ENCODE measurements at places on chromosomes 5 and 9. TPM values are rescaled to one million over a fixed set of nuclear protein-coding genes. Genes with fewer than 3 reads are reported as not detected.

- H3K27ac ChIP-seq, result no peak overlapping the region
- no peak for DNase-seq
- H3K4me1 ChIP-seq, result no peaks in the 10 kb centered on the region
- no peaks in the 10 kb centered on the region for H3K27me3 ChIP-seq
- no peak overlapping the region for H3K4me3 ChIP-seq
- H3K36me3 ChIP-seq, result peaks cover 4% of the 10 kb centered on the region
Observed at GRCh38 chr9:137519553-137519952, 30.6 kb downstream of the PNPLA7 start.

GRCh38 chr9:124950050-124950718 is 9.3 kb upstream of the GOLGA1 start:
- no peaks in the 10 kb centered on the region for H3K27me3 ChIP-seq
- H3K4me1 ChIP-seq, result no peaks in the 10 kb centered on the region
- no peak overlapping the region for H3K4me3 ChIP-seq
- no peak for DNase-seq

DNA sequence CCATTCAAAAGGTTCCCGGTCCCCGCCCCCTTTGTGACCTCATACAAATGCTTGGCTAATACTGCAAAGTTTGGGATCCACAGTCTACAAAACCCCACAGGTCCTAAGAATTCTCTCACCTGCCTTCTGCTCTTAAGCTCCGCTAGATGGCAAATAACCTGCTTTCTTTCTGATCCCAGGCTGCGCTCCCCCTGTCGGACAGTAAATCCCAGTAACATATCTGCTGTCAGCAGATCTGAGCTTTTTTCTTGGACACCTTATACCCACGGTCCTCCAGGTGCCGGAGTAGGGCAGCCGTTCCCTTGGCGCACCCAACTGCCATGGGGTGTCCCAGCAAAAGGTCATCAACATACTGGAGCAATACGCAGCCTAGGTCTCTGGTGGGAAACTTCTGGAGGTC is 39.0 kb upstream of the PPP1R26 start:
- peaks cover 29% of the 10 kb centered on the region for H3K27me3 ChIP-seq
- no peak for DNase-seq
- no peak overlapping the region for H3K4me3 ChIP-seq
- H3K36me3 ChIP-seq, result peaks cover 4% of the 10 kb centered on the region

DNA sequence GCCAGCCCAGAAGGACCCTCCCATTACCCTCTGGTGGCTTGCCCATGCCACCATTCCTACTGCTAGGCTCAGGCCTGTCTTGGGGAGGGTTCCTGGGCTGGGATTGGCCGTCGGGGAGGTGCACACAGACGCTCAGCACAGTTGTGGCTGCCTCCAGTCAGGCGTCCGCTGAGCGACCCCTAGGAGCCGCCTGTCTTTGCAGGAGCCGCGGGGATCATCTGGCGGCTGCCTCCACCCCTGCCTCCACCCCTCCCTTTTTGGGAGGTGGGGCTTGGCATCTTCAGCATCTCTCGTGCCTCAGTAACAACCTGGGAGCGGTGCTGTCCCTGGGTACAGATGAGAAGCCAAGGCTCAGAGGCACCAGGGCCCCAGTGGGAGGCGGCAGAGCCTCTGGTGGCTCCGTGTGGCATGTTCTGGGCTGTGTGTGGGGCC is 39.6 kb downstream of the RXRA start:
- peak overlapping the region; percentile 89 for H3K27ac ChIP-seq
- no peaks in the 10 kb centered on the region for H3K36me3 ChIP-seq
- no peaks in the 10 kb centered on the region for H3K27me3 ChIP-seq
- H3K4me3 ChIP-seq, result no peak overlapping the region
- peaks cover 25% of the 10 kb centered on the region for H3K4me1 ChIP-seq

- DNase-seq, result no peak
- H3K4me3 ChIP-seq, result no peak overlapping the region
- H3K36me3 ChIP-seq, result no peaks in the 10 kb centered on the region
- peaks cover 55% of the 10 kb centered on the region for H3K4me1 ChIP-seq
Observed at GRCh38 chr5:76791461-76791860, 27.4 kb upstream of the F2RL1 start.

DNA sequence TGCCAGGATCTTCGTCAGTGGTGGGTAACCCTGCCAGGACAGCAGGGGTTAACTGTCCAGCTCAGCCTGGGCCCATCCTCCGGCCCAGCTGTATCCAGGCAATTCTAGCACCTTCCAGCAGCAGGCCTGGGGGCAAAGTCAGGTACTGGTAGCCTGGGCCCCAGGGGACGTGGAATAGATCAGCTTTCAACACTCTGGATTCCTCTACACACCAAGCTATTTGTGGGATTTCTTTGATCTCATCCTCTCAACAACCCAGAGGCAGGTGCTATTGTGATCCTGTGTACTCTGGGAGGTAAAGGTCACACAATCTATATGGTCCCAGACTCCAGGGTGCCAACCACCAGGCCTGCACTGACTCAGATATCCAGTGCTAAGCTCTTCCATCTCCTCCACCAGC is 8.7 kb upstream of the SPOUT1 start:
- no peak for DNase-seq
- H3K4me1 ChIP-seq, result no peaks in the 10 kb centered on the region
- no peak overlapping the region for H3K27ac ChIP-seq
- peaks cover 8% of the 10 kb centered on the region for H3K36me3 ChIP-seq

ARSK gene
- 10.7 TPM for total RNA-seq

DNA sequence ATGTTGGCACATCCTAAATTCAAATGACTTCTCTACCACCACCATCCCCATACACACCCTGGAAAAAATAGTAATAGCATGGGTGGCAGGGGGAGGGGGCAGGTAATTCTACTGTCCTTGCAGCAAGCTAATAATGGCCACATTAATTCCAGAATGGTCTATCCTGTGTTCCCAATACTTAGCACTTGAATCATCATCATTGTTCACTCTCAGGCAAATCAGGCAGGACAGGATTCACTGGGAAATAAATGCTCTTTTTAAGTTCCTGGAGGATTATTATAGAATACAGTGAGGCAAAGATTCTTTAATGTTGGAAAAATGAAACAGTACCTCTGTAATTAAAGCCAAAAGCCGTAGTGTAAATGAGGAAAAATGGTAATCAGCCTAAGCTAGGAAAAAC is 254.5 kb downstream of the ARRDC3 start:
- no peak overlapping the region for H3K27ac ChIP-seq
- H3K27me3 ChIP-seq, result no peaks in the 10 kb centered on the region
- H3K4me1 ChIP-seq, result peaks cover 62% of the 10 kb centered on the region

GRCh38 chr5:148471379-148471778 is 87.6 kb downstream of the FBXO38 start:
- peak overlapping the region; percentile 73 for H3K27ac ChIP-seq
- H3K4me3 ChIP-seq, result no peak overlapping the region
- H3K36me3 ChIP-seq, result peaks cover 2% of the 10 kb centered on the region

DNA sequence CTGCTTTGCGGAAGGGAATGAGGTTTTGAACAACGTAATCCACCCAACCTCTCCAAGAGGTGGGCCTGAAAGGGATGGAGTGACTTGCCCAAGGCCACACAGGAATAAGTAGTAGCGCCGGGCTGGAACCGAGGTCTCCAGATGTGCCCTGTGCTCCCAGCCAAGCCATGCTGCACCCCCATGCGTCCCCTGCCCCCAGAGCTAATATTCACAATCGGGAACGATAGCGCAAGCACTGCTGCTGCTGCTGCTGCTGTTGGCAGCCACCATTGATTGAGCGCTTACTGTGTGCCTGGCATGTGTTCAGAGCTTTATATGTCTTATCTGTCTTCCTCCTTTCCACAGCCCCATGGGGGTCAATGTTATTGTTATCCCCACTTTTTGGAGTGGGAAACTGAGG is 43.9 kb downstream of the AMBP start:
- peaks cover 29% of the 10 kb centered on the region for H3K36me3 ChIP-seq
- H3K4me3 ChIP-seq, result no peak overlapping the region
- H3K27me3 ChIP-seq, result no peaks in the 10 kb centered on the region
- no peaks in the 10 kb centered on the region for H3K4me1 ChIP-seq
- H3K27ac ChIP-seq, result no peak overlapping the region
- no peak for DNase-seq

DNA sequence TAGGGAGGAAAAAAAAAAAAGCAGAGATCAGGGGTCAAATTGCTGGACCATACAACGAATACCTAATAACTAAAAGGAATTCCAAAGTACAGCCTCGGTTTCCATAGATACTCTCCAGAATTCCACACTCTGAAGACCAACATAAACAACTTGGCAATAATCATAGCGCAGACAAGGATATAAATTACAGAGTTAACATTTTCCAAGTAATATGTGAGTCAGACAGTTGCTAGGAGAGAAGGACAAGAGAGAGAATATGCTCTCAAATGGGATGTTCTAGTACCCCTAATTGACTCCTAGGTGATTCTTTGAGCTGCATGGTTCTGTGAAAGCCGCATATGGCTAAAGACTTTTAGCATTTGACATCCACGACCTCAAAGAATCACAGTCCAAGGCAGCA is 165.2 kb downstream of the FRMD3 start:
- DNase-seq, result no peak
- H3K27me3 ChIP-seq, result no peaks in the 10 kb centered on the region
